ENCODE measurements at places on chromosomes 13 and 19. TPM values are rescaled to one million over a fixed set of nuclear protein-coding genes. Genes with fewer than 3 reads are reported as not detected.

CYP4F8 gene
- not detected for total RNA-seq

GTF2F1 gene
- total RNA-seq: 45.8 TPM

CEACAM8 gene
- not detected for total RNA-seq

ZNF536 gene
- total RNA-seq: not detected

FOXA3 gene
- not detected for total RNA-seq
